Foreskin fibroblast (primary cell): ENCODE measurements at places on chromosomes 3 and 15.

GRCh38 chr3:51392355-51393133, 1.5 kb downstream of the RBM15B start:
- no peak for DNase-seq

DNA sequence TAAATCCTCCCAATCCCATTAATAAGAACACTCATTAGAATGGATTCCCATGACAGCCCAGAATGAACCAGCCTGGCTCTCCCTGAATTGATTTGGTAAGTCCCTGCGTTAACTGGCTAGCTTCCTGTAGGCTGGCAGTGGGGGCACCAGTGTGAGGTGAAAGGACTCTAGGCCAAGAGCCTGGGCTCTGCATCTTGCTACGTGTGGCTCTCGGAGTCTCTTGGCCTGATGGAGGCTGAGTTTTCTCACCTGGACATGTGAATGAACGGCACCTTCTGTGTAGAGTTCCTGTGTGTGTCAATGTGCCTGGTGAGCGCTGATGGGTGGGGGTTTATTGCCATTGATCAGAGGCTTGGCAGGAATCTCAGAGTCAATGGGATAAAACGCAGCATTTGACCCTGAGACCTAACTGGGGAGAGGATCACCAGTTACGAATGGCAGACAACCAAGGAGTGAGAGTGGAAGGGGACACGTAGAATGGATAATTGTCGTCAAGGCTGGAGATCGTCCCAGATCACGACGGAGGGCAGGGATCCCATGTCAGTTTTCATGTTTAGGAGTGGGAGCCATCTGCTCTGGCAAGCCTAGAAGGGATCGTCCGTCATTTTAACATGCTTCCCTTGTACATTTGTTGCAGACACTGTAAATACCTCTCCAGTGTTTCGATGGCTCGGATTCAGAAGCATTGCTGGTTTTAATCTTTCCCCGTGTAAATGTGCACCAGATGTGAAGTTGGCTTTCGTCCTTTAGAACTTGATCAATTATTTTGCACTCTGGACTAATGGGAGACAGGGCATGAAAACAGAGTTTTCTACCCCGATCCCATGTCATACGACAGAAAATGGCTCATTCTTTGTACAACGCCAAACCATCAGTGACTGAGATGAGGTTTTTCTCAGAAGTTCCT, 9.0 kb upstream of the KLF13 start:
- DNase-seq: peak; percentile 54

GRCh38 chr3:52055537-52056351, 627 bp downstream of the DUSP7 start:
- DNase-seq: peak; percentile 82

DNA sequence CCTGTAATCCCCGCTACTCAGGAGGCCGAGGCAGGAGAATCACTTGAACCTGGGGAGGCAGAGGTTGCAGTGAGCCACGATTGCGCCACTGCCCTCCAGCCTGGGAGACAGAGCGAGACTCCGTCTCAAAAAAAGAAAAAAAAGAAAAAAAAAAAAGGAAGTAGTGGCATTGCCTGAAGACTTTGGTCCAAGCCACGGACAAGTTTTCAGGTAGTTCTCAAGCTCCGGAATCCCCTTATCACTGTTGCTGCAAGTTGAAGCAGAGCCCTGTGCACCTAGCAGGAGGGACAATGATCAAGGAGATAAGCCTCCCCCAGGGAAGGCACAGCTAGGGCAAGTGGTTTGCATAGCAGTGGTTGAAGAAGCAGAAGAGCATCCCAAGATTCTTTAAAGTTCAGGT, 97.6 kb downstream of the MEX3B start:
- DNase-seq: no peak

GRCh38 chr15:98684995-98685525, 36.7 kb downstream of the IGF1R start:
- peak; percentile 48 for DNase-seq

DNA sequence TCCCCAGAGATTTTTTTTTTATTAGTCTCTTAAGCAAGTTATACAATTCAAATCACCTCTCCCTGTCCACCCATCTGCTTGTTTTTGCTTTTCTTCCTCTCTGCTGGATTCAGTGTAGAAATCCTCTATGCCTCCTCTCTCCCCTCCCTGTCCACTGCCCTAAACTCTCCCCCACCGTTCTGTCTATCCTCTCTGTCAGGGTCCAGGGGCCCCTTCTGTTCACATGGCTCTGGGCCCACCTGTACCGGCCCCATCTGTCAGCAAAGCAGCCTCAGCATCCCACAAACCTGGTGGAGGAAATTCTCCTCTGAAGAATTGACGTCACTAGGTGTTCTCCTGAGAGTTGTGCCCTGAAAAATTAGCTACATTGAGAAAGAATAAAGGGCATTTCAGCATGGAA, 137.6 kb upstream of the CMC1 start:
- no peak for DNase-seq

DNA sequence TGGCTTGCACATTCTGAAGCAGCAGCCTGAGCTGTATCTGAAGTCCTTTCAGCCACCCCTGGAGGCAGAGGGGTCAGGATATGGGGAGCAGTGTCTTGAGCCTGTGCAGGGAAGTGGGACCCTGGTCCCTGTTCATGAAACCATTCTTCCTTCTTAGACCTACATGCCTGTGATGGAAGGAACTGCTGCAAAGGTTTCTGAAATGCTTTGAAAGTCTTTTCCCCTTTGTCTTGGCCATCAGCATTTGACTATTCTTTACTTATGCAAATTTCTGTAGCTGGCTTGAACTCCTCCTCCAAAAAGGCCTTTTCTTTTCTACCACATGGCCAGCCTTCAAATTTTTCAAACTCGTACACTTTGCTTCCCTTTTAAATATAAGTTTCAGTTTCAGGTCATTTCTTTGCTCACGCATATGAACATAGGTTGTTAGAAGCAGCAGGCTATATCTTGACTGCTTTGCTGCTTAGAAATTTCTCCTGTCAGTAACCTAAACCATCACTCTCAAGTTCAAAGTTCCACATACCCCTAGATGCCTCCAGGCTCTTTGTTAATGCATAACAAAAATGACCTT, 62.3 kb downstream of the GALK2 start:
- DNase-seq: no peak
